ENCODE measurements at places on chromosomes 2 and 18. TPM values are rescaled to one million over a fixed set of nuclear protein-coding genes. Genes with fewer than 3 reads are reported as not detected.

CRYGC gene
- total RNA-seq: not detected

IL36A gene
- total RNA-seq: not detected

MC2R gene
- total RNA-seq: not detected

CXCR2 gene
- not detected for total RNA-seq

GPAT2 gene
- not detected for total RNA-seq

KCNJ3 gene
- 0.04 TPM for total RNA-seq

AKAIN1 gene
- total RNA-seq: not detected

ITPRIPL1 gene
- 11.2 TPM for total RNA-seq

RPIA gene
- total RNA-seq: 8.6 TPM

TMEM17 gene
- 4.3 TPM for total RNA-seq

DBI gene
- 90.7 TPM for total RNA-seq

G6PC2 gene
- total RNA-seq: not detected

PROC gene
- total RNA-seq: not detected

GLI2 gene
- 12.9 TPM for total RNA-seq

RUFY4 gene
- total RNA-seq: not detected

CKAP2L gene
- total RNA-seq: 14.0 TPM

NAT8 gene
- not detected for total RNA-seq

SPHKAP gene
- total RNA-seq: not detected

ZNF2 gene
- 1.0 TPM for total RNA-seq

UGT1A8 gene
- not detected for total RNA-seq

SIX3 gene
- not detected for total RNA-seq

SERPINB11 gene
- total RNA-seq: not detected

ANKRD30B gene
- 1.4 TPM for total RNA-seq

CTAGE1 gene
- not detected for total RNA-seq

PFN4 gene
- total RNA-seq: 1.4 TPM

KLF7 gene
- 5.6 TPM for total RNA-seq

HJURP gene
- total RNA-seq: 32.4 TPM

AOX1 gene
- total RNA-seq: 3.1 TPM

NYAP2 gene
- not detected for total RNA-seq

ACTG2 gene
- total RNA-seq: not detected

TRABD2A gene
- total RNA-seq: 4.0 TPM

CRYBA2 gene
- total RNA-seq: not detected

NT5C1B gene
- not detected for total RNA-seq

IGFBP5 gene
- 43.6 TPM for total RNA-seq

DSEL gene
- total RNA-seq: 2.2 TPM

UGT1A10 gene
- total RNA-seq: not detected

KLHL14 gene
- total RNA-seq: 0.03 TPM

ALPI gene
- total RNA-seq: not detected

CERKL gene
- not detected for total RNA-seq

NCK2 gene
- total RNA-seq: 18.0 TPM

NTSR2 gene
- total RNA-seq: not detected

GALR1 gene
- total RNA-seq: not detected

LINC00305 gene
- total RNA-seq: not detected
